ENCODE measurements at places on chromosomes 16 and 17.

GRCh38 chr16:81437865-81438264 lies 6.7 kb upstream of the CMIP start:
- DNase-seq, result no peak

DNA sequence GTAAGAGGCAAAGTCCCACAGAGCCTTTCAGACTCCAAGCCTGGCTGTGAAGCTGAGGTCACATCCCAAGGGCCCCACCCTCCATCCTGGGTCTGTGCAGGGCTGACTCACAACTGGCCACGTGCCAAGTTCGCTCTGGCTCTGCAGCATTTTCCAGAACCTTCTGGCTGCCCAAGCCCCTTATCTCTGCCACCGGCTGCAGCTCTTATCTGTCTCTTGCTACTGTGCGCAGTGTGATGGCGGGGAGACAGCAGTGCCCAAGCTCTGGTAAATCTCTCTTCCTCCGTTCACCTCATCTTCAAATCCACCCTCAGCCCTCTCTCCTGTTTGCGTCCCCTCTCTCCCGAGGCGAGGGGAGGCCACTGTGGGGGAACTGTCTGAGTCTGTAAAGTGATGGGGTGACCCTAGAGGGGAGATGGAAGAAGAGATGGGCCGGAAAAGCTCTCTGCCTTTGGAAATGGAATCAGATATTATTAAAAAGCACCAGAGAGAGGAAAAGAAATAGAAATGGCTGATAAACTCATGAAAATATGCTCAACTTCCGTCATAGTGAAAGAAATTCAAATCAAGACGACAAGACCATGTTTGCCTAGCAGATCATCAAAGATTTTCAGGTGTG lies 162.7 kb upstream of the CDC42EP4 start:
- no peak for DNase-seq

GRCh38 chr17:42389135-42389417 lies 834 bp upstream of the STAT3 start:
- no peak for DNase-seq

DNA sequence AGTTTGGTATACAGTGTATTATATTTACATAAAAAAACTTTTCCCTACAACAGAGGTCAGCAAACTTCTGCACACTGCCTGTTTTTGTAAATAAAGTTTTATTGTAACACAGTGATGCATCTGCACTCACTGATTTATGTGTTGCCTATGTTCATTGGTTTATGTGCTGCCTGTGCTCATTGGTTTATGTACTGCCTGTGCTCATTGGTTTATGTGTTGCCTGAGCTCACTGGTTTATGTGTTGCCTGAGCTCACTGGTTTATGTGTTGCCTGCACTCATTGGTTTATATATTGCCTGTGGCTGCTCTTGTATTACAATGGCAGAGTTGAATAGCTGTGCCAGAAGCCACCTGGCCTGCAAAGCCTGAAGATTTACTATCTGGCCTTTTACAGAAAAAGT lies 81.6 kb downstream of the MYH11 start:
- no peak for DNase-seq
